ENCODE measurements at places on chromosomes 13 and 19.

DNA sequence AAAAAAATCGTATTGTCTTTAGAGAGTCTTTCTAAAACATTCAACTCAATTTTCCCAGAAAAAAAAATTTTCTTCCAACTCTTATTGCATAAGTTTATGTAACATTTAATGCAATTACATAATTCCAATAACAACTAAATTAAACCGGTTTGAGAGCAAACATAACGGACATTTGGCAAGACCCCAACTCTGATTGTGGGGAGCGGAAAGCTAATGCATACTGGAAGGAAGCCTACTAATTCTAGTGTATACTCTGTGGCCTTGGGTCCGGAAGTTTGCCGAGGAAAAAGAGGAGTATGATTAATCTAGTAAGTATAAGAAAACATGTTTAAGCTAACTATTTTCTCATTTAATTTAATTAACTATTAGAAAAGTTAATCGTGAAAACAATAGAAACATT lies 21.3 kb upstream of the MIR17HG start:
- peak; percentile 12 for DNase-seq

- no peak for DNase-seq
Measured at GRCh38 chr13:48600374-48601364, 53.1 kb upstream of the CYSLTR2 start.

- DNase-seq: no peak
Measured at GRCh38 chr13:109968876-109969577, 182.6 kb upstream of the IRS2 start.

- peak; percentile 93 for DNase-seq
Measured at GRCh38 chr19:45641274-45642105, 2.3 kb upstream of the EML2 start.

- DNase-seq: no peak
Measured at GRCh38 chr19:46383171-46383815, 30.1 kb downstream of the CCDC8 start.

DNA sequence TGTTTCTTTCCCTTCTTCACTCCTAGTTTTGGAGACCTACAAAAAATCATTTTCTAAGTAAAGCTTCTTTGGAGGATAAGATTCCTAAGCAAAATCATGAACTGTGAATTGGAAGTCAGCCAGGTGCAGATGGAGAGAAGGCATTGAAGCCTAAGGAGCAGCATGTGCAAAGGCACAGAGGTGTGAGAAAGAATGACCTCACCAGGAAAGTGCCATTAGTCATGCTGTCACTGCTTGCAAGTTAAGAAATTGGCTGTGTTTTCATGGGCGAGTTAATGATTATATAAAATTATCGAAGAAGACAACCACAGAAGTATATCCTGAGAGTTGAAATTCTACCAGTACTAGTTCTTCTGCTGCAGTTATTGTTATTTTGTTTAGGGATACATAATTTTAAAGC lies 80.3 kb upstream of the KLHL1 start:
- DNase-seq: no peak

- DNase-seq: no peak
Measured at GRCh38 chr13:106560821-106561220, 7.1 kb downstream of the ARGLU1 start.

DNA sequence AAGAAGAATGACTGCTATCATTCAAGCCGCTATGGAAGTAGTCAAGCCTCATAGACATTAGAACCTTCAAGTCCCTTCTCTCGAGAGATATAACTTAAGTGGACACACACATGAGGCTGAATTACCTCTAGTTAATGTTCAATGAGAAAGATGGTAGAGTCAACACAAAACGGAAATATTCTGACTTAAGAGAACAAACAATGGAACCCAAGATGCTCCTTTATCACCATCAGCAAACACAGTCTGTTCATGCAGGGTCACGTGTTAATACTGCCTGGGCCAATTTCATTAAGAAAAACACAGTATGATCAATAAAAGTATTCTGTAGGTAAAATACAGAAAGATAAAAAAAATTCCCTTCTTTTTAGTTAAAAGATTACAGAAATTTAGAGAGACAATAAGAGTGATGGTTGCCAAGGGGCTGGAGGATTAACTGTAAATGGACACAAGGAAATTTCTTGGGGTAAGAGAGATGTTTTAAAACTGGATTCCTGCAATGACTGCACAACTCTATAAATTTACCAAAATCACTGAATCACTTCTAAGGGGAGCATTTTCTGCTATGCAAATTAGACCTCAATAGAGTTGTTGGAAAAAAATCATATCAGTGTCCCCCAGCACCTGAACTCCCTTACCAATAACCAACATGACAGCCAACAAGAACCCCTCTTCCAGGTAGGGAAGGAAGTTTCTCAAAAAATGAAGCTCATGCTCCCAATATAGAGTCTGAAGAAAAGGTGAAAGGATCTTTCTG lies 256.6 kb downstream of the ABCC4 start:
- DNase-seq: no peak

- DNase-seq: no peak
Measured at GRCh38 chr13:20369886-20370361, 137.8 kb upstream of the GJB6 start.

- DNase-seq: no peak
Measured at GRCh38 chr13:74681891-74682290, 547.7 kb upstream of the KLF12 start.

- DNase-seq: no peak
Measured at GRCh38 chr19:2021453-2022140, 6.1 kb upstream of the BTBD2 start.

DNA sequence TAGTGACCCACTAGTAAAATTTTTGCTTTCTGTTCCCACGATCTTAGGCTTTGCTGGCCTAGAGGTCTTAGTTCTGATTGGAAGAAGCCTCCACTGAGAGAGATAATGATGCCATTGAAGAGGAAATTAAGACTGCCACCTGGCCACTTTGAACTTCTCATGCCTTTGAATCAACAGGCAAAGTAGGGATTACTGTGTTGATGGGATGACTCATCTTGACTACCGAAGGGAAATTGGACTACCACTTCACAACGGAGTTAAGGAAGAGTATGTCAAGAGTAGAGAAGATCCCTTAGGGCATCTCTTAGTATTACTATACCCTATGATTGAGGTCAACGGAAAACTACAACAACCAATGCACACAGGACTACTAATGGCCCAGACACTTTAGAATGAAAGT lies 12.7 kb upstream of the FREM2 start:
- DNase-seq: no peak

DNA sequence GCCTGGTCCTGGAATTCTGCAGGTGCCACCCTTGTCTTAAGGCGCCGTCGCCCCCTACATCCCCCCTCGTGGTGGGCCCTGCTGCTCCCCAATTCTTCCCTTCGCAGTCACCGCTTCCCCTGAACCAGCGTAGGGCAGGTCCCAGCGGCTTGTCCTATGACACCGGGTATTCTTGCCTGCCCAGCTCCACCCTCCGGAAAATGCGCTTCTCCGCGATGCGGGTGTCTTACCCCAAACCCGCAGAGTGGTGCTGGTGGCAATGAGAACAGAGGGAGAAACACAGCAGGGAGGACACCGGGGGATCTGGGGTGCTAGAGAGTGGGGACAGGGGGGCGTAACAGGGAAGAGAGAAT lies 9.0 kb downstream of the ZNF808 start:
- DNase-seq: peak; percentile 10

- no peak for DNase-seq
Measured at GRCh38 chr13:20181188-20181587, 11.6 kb downstream of the GJB2 start.
